Activated CD4-positive, alpha-beta T cell treated with anti-CD3 and anti-CD28 coated beads, Interleukin-2, amount 50 U/mL, for 1 hour (primary cell): ENCODE measurements at places on chromosomes 3 and 15.

GRCh38 chr3:53222183-53222901 lies 33.5 kb downstream of the TKT start:
- DNase-seq = no peak

GRCh38 chr3:187188931-187189330 lies 8.4 kb upstream of the RTP1 start:
- no peak for DNase-seq

DNA sequence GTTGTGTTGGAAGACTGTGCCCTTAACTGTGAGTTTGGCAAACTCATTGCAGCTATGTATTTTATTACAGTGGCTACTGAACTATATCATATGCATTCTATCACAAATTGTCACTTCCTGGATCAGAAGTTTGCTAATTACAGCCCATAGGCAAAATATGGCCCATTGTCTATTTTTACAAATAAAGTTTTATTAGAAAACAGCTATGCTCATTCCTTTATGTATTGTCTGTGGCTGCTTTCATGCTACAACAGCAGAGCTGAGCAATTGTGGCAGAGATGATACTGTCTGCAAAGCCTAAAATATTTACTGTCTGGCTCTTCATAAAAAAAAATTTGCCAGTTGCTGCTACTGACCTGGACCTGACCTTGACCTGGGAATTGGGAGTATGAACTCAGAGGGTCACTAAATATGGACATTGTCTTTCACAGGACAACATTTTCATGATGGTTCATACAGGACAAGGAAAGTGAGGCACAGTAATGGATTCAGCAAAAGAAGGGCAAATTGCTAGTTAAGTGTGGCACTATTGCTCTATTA lies 316.9 kb downstream of the ZNF621 start:
- no peak for DNase-seq

GRCh38 chr3:152615681-152616080 lies 219.2 kb upstream of the P2RY1 start:
- no peak for DNase-seq

DNA sequence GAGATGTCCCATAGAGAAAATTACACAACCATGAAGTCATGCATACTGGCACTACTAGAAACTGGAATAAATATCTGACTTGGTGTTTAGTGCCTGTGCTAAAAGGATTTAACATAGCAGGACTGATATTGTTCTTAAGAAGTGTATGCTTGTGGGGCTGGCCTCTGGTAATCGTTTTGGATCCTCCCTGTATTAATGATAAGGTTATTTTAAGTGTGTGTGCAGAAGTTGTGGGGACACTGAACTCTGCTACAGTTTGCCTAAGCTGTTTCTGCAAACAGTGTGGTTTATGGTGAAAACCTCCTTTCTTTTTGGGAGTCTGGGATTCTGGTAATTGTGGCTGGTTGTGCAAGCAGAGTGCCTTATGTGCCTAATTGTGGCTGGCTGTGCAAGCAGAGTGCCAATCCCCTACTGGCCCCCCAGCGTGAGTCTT lies 120.8 kb downstream of the CLASP2 start:
- DNase-seq = no peak
